ENCODE measurements at places on chromosomes 4 and X. TPM values are rescaled to one million over a fixed set of nuclear protein-coding genes. Genes with fewer than 3 reads are reported as not detected.

Gene TXK
- 4.0 TPM for total RNA-seq

Gene CPZ
- total RNA-seq: 0.78 TPM

Gene MTTP
- total RNA-seq: 0.22 TPM

Gene RTL3
- not detected for total RNA-seq

Gene MAGEA12
- total RNA-seq: 0.37 TPM

Gene NOX1
- total RNA-seq: not detected

Gene MBNL3
- 23.3 TPM for total RNA-seq

- peak; percentile 28 for DNase-seq
Measured at GRCh38 chr4:153115322-153116290, 88.6 kb upstream of the TRIM2 start.

- no peak for DNase-seq
Measured at GRCh38 chr4:73527196-73527595, 45.7 kb downstream of the AFM start.

GRCh38 chrX:24081661-24082154 lies 27.0 kb downstream of the EIF2S3 start:
- DNase-seq: peak; percentile 53

GRCh38 chrX:63506320-63506719 lies 155.2 kb upstream of the SPIN4 start:
- DNase-seq: no peak

GRCh38 chr4:176953021-176953420 lies 160.3 kb upstream of the VEGFC start:
- no peak for DNase-seq

DNA sequence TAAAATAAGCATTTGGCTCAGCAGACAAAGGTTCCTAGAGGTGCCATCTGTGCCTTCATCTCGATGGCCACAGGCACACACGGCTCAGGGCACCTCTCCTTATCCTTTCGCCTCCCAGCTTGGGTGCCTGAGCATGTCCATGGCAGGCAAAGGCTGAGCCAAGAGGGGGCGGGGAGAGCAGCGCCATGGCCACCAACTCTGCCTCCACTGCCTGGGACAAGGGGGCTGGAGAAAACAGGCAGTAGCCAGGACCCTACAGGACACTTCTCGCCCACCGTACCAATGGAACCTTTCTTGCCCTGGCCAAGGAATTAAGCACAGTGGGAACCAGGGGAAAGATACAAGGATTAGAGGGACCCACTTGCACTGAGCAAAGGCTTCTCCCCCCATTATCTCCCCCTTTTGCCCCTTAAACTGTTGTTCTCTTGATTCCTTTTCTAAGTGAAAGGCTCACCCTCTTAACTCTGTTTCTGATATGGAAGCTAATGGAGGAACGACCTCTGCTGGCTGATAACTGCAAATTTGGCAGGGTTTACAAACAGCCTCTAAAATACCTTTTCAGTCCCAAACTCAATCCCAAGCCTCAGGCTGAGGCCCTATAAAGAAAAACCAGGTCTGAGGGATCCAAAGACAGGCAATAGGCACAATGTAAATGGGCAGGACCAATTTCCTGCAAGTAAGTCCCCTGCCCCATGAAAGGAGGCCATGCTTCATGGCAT lies 335.2 kb downstream of the ADAM29 start:
- DNase-seq: no peak

DNA sequence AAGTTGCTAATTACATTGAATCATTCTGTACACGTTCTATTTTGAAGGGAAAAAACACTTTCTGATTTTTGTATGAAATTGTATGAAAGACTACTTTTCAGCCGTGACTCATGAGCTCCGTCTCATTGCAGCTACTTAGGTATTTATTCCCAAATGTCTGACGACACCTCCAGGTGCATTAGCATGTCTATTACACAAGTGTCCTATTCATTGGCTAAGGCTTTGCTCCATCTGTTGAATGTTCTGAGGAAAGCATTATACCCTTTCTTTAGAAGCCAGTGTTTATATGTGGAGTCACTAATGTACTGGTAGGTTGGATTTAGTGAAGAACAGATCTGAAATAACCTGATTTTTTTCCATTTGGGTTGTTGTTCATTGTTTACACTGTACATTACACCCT lies 51.8 kb downstream of the MAP7D3 start:
- DNase-seq: no peak

DNA sequence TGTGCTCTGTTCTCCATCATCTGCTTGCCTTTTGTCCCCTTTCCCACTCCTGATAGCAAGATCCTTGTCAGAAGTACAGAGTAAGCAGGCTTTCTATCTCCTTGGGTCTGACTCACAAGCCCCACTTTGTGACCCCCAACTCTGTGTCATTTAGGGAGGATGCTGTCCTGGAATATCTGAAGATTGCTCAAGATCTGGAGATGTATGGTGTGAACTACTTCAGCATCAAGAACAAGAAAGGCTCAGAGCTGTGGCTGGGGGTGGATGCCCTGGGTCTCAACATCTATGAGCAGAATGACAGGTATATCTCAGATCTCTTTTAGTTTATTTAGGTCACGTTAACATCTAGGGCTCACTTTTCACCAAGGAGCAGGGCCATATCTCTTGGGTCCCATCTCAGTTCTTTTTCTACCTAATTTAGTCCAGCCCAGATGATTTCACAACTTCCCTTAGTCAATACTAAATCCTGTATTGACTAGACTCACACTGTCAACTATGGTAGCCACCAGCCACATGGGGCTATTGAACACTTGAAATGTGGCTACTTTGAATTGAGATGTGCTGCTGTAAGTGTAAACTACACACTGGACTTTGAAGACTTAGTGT lies 64.3 kb downstream of the MSN start:
- DNase-seq: no peak

DNA sequence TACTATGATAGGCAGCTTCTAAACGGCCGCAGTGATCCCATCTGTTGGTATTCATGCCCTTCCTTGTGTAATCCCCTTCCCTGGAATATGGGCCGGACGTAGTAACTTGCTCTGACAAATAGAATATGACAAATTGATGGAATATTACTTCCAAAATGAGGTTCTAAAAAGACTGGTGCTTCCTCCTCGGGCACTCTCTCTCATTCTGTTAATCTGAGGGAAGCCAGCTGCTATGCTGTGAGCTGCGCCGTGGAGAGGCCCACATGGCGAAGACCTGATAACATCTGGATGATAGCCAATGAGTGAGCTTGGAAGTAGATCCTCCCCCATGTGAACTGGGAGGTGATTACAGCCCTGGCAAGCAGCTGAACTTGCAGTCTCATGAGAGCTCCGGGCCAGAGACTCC lies 27.2 kb upstream of the SLC25A4 start:
- no peak for DNase-seq

Measured in upper lobe of left lung (tissue), 6 donors.